MCF 10A (cell line): ENCODE measurements at places on chromosomes 12 and 14. TPM values are rescaled to one million over a fixed set of nuclear protein-coding genes. Genes with fewer than 3 reads are reported as not detected.

The PLEKHH1 gene
- total RNA-seq = 5.8 and 6.0 TPM in 2 replicates

- DNase-seq = no peak
These were observed 49.1 kb downstream of the SSPN start for GRCh38 chr12:26244503-26244902.

GRCh38 chr14:69673578-69674305 is 62.3 kb downstream of the SUSD6 start:
- no peak for DNase-seq

GRCh38 chr12:66341126-66341525 is 38.8 kb downstream of the HELB start:
- DNase-seq = no peak

- no peak for DNase-seq
These were observed 4.1 kb upstream of the CISTR start for GRCh38 chr12:53755893-53756292.
